ENCODE measurements at places on chromosomes 1 and 21.

GRCh38 chr1:47417170-47418044 lies 1.3 kb downstream of the FOXE3 start:
- peak; percentile 41 for DNase-seq

- DNase-seq, result no peak
Measured at GRCh38 chr1:61386770-61387169, 304.4 kb downstream of the NFIA start.

DNA sequence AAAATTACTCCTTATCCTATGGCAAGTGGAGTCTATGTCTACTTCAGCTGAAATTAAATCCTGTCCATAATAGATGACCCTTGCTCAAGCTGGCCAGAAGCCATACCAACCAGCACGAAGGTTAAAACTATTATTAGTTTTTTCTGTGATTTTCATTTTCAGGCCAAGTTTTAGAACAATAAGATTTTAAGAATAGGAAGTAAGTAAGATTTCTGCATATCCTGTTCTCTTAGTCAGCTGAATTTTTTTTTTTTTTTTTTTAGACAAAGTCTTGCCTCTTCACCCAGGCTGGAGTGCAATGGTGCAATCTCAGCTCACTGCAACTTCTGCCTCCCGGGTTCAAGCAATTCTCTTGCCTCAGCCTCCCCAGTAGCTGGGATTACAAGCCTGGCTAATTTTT lies 6.1 kb upstream of the RBP7 start:
- no peak for DNase-seq

GRCh38 chr1:156707417-156708217 lies 2.2 kb upstream of the CRABP2 start:
- no peak for DNase-seq

GRCh38 chr1:6124341-6124740 lies 55.8 kb downstream of the CHD5 start:
- DNase-seq, result peak; percentile 49

DNA sequence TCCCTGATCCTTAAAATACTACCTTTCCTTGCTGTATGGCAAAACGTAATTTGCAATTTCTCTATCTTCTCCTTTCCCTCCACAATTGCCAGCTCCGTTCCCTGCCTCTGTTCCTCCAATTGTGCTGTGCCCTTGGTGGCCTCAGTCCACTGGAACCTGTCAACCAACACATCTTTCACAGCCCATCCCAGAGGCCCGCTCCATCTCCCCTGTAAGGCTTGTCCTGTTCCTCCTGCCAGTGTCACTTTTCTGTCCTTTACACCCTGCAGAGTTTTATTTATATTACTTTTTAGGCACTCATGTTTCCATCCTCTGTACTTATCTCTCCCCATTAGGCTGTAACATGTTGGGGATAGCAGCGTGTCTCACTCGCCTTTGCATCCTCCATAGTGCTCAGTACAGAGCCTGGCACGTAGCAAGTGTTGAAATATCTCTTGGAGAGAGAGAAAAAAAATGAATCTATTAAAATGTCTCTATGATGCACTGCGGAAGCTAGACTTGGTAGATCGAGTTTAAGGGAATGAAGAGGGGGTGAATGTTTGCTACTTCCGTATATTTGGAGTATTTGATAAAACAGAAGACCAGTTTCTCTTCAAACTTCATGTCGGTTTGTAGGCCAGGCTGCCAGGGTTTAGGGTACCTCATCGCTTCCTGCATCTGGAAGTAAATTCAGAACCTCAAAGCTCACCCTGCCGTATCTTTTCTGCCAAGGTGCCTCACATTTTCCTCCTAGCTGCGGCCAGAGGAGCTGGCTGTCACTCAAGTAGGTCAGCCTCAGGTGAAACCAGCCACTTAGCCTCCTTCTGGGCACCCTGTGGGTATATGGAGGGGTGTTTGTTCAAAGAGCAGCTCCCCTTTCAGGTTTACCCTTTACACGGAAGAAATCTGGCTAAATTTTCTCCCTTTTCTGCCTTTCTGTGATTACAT lies 303.8 kb downstream of the TM2D1 start:
- no peak for DNase-seq

DNA sequence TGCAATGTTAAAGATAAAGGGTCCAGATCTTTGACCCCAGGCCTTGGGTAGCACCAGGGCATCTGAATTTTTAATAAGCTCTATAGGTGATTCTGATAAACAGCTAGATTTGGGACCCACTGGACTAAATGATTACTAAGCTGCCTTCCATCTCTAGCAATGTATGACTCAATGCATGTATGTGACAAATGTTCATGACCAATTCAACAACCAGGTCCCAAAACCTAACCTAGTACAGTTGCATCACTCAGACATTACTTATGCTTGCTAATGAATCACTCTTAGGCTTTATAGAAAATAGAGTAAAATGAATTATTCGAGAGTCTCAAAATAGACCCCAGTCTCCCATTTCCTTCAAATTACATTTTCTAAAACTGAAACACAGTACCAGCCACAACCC lies 35.5 kb downstream of the RCAN1 start:
- no peak for DNase-seq

GRCh38 chr21:44761011-44761729 lies 40.5 kb downstream of the UBE2G2 start:
- no peak for DNase-seq

DNA sequence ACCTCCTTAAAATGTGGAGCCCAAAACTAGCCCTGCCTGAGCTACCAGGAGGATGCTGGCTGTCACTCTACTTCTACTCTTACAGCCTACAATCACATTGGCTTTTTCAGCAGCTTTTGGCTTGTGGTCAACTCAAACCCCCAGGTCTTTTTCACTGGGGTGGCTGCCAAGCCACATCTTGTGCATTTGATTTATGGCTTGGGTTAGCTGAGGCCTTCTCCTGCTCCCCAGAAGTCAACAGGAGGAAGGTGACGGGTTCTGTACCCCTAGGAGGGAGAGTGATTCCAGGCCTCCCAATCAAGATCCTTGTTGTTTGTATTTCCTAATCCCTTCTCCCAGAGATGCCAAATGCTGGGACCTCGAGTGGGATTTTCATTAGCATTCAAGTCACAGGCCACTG lies 124.3 kb downstream of the LACTBL1 start:
- DNase-seq, result no peak

DNA sequence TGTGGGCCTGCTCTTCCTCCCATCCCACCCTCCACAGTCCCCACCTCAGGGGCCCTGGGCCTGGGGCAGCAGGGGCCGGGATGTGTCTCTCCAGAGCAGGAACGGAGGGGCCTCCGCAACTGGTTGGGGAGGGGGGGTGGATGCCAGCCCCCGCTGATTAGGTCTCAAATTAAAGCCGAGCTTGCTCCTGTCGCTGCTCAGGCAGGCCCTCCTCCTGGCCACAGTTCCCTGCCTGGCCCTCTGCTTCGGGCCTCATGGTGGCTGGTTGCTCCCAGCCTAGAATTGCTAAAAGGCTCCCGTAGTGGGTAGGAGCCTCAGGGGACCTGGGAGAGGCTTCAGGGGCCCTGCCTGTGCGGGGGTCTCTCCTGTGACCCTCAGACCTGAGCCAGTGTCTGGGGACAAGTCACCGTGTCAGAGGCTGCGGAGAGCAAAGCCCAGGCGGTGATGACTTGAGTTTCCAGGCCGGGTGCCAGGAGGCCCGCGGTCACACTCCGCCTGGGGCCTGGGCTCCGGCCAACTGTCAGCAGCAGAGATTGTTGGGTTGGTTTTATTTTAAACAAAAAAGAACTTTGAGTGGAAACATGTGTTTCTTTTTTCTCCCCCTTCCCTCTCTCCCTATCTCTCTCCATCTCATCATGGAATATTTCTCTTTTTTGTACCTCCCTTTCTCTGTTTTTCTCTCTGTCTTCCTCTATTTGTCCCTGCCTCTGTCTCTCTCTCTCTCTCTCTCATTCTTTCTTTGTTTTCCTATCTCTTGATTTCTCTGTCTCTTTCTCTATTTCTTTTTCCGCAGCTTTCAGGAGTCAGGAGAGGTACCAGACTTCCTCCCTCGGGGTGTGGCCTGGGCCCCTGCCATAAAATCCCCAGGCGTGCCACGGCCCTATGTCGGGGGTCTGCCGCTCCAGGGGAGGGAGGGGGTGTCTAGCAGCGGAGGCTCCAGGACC lies 20.0 kb upstream of the EPHA2 start:
- DNase-seq, result peak; percentile 96

DNA sequence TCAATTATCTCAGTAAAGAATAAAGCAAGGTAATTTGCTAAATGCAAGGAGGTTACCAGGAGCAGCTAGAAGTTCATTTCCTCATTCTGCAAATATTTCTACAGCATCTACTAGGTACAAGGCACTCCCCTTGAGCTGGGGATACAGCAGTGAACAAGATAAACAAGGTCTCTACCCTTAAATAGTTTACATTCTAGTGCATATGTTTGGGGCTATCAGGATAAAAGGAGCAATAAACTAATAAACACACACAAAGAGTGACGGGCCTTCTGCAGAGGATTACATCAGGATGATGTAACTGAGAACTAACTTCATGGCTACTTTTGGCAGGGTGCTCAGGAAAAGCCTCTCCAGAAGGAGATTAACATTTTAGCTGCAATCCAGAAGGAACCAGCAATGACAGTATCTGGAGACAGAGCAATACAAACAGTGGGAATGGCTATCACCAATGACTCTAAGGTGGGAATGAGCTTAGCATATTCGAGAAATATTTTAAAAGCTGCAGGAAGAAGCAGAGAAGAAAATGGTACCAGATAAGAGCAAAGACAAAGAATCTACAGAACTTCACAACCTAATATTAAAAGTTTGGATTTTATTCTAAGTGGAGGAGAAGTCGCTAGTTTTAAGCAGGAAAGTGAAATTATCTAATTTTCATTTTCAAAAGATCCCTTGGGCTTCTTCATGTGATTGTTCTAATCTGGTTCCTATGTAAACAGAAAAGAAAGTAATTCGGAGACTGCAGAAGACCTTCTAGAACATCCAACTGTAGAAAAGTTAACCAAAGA lies 25.8 kb downstream of the TP53BP2 start:
- no peak for DNase-seq

GRCh38 chr1:159923203-159924024 lies 1.9 kb downstream of the TAGLN2 start:
- DNase-seq, result peak; percentile 93

- no peak for DNase-seq
Measured at GRCh38 chr1:6322161-6322560, 61.3 kb upstream of the GPR153 start.

DNA sequence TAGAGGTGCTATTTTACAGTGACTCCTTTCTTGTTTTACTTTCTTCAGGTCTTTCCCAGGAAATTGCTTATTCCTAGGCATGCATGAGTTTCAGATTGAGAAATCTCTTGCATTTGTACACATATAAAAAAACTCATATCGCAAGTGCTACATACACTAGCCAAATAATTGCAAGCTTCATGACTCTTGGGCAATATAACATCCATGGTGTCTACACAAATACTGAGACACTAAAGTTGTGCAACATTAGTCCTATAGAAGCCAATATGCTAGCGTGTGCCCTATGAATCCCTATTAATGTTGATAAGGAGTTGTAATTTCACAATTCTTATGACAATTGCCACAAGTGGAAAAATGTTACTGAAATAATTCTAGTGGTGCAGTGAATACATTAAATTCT lies 591.0 kb downstream of the ADGRL2 start:
- no peak for DNase-seq

Data from aorta (tissue), 5 donors.